Lung (tissue), 17 donors: ENCODE measurements at places on chromosomes 7 and 10. TPM values are rescaled to one million over a fixed set of nuclear protein-coding genes. Genes with fewer than 3 reads are reported as not detected.

GRCh38 chr7:139036901-139037300 is 1.1 kb upstream of the ZC3HAV1L start:
- no peak for DNase-seq

DNA sequence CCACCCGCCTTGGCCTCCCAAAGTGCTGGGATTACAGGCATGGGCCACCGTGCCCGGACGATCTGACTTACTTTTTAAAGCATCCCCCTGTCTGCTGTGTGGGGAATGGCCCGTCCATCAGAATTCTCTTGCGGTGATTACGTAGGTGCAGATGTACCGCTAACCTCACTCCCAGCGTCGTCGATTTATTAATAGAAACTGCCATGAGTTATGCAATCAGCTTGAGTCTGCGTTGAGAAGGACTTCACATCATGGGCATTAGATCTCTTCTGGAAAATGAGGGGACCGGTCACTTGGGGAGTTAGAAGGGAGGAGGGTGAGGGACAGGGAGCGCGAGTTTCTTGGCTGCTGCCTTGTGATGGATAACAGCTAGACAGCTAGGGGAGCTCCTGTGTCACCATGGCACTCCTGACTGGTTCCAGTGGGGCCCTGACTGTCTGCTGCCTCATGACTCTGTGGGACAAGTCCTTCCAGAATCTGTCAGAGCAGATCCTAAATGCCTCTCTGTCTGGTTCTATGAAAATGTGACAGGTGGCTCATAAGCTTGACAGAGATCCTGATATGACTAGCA is 35.2 kb downstream of the POR start:
- DNase-seq, result peak; percentile 27

- no peak for DNase-seq
These were observed 36.0 kb upstream of the SRGN start for GRCh38 chr10:69051710-69052487.

DNA sequence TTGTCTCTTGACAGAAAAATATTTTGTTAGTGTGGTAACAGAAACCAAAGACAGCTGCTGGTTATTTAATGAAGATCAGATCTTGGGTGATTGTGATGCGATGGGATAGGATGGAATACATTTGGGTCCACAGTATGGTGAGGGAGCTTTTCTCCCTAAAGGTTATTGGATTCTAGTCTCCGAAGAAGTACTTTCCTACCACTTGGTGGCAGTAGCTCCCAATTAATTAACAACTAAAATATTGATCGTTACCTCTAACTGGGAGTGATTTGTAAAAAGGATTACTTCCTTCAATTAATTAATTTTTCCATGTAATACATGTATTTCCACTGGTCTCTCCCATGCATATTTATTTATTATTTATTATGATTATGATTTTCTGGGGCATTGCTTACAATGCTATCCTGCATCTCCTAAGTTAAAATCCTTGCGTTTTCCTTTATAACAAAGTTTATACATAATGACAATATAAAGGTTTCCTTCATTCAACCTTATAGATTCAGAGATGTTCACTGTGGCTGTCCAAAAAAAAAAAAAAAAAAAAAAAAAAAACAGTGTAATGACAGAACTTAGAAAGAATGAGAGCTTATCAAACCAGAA is 25.6 kb downstream of the TMEM196 start:
- no peak for DNase-seq

- DNase-seq, result no peak
These were observed at the start of gene CLDN15 for GRCh38 chr7:101237206-101238067. TSS of gene CLDN15 (minus strand) at chr7:101237802. CDS start at chr7:101237581, 221 bp downstream.

DNA sequence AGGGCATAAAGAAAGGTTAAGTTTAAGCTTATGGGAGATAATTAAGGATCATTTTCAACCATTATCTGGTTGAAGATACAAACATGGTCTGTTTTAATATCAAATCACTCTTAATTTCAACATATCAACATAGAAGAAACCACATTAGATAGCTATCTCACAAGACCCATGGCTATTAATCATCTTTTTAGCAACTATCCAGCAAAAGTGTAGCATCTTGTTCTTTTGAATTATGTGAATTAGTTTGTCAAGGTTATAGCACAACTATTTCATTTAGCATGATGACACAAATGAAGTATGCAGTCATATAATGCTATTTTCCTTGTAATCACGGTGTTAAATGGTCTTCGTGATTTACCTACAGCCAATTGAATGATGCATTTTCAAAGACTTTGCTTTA is 58.9 kb upstream of the PPP1R9A start:
- no peak for DNase-seq

DNA sequence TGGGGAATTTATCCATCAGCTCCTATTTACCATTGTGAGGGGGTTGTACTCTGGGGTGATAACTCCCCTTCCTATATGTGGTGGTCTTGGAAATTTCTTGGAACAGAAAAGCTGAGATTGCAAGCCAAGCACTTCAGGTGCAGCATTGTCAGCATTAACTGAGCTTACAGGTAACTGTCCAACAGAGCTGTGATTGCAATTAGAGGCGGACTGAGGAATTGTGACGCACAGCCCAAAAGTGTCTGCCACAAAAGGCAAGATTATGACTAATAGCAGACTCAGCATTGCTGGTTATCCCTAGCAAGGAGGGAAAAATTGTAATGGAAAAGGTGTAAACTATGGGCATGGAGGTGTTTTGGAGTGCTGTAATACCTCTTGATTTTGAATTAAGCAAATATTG is 126.1 kb upstream of the AGR3 start:
- no peak for DNase-seq

DNA sequence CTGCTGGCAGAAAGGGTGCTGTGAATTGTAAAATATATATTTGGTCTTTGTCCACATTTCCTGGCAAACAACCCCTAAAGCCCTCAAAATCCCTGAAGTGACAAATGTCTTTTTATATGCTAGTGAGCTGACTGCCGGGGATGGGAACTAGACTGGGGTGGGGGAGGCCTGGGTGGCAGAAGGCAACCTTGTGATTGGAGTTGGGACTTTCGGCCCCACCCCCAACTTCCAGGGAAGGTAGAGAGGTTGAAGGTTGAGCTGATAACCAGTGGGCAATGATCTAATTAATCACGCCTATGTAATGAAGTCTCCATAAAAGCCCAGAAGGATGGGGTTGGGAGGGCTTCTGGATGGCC is 2.7 kb downstream of the EPHA1 start:
- no peak for DNase-seq

FLNC gene
- total RNA-seq, result 24.2 TPM

ADAM12 gene
- total RNA-seq, result 1.3 TPM

MYL10 gene
- not detected for total RNA-seq
